ENCODE measurements at places on chromosomes 16 and 17. TPM values are rescaled to one million over a fixed set of nuclear protein-coding genes. Genes with fewer than 3 reads are reported as not detected.

GRCh38 chr17:69696650-69697049 lies 282.2 kb downstream of the MAP2K6 start:
- no peak for DNase-seq
- no peak overlapping the region for H3K4me3 ChIP-seq
- H3K27ac ChIP-seq = no peak overlapping the region
- H3K4me1 ChIP-seq = peaks cover 2% of the 10 kb centered on the region
- H3K27me3 ChIP-seq = no peaks in the 10 kb centered on the region
- H3K36me3 ChIP-seq = no peaks in the 10 kb centered on the region

DNA sequence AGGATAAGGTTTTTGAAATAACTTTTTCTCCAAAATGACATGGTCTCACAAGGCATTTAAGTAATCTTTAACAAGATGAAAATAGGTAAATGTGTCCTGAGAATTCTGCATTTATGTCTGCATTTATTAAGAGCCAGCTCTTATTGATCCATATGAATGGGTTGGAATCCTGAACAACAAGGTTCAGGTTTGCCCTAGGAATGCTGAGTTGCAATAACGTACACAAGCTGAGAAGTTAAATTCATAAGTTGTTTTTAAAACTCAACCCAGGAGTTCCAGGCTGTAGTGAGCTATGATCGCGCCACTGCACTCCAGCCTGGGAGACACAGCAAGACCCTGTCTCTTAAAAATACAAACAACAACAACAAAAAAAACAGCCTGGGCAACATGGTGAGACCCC lies 28.1 kb downstream of the GLG1 start:
- no peak overlapping the region for H3K27ac ChIP-seq
- DNase-seq = no peak
- peaks cover 11% of the 10 kb centered on the region for H3K4me1 ChIP-seq
- no peaks in the 10 kb centered on the region for H3K36me3 ChIP-seq
- H3K27me3 ChIP-seq = no peaks in the 10 kb centered on the region

GRCh38 chr16:9867176-9867575 lies 315.1 kb downstream of the GRIN2A start:
- no peaks in the 10 kb centered on the region for H3K36me3 ChIP-seq
- no peaks in the 10 kb centered on the region for H3K27me3 ChIP-seq
- H3K4me1 ChIP-seq = peaks cover 3% of the 10 kb centered on the region
- DNase-seq = no peak

Gene CYB5D1
- total RNA-seq = 18.8 TPM

Gene PRR35
- not detected for total RNA-seq

All from ovary (tissue), 10 donors.